Activated CD8-positive, alpha-beta memory T cell treated with anti-CD3 and anti-CD28 coated beads, Interleukin-2, amount 50 U/mL, for 4 hours (primary cell): ENCODE measurements at places on chromosomes 1 and 21.
A peak's percentile ranks its signal among the peaks of the same experiment; 100 is the strongest.

DNA sequence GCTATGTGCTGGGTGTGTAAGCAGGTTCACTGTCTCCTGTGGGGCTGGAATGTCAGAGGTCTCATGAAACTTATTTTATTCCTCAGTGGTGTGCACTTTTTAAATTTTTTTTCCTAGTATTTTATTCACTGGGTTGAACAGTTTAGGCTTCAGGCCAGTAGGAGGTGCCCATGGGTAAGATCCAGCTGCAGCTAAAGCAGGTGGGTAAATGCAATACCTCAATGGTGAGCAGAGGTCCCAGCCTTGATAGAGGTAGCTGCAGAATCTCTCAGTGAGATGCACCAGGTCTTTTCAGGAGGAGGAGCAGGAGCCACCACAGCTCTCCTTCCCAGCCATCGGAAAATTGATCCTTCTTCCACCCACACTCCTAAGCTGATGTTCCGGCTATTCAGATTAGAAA lies 12.6 kb upstream of the OR6N2 start:
- peak; percentile 30 for DNase-seq

DNA sequence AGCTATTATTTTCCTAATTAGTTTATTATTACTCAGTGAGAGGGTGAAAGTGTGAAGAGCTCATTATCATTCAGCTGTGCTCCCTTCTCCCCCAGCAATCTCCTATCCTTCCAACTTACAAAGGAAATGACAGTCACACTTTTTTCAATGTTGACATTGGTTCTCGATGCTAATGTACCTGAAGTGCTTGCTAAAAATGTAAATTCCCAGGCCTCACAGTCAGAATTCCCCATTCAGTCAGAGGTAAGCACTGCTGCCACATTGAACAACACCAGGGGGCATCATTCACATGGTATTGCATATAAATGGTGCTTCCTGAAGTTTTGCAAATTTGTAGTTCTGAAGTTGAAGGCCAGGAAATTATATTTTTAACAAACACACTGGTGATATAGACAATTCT lies 132.7 kb upstream of the FOXD3 start:
- DNase-seq: no peak

DNA sequence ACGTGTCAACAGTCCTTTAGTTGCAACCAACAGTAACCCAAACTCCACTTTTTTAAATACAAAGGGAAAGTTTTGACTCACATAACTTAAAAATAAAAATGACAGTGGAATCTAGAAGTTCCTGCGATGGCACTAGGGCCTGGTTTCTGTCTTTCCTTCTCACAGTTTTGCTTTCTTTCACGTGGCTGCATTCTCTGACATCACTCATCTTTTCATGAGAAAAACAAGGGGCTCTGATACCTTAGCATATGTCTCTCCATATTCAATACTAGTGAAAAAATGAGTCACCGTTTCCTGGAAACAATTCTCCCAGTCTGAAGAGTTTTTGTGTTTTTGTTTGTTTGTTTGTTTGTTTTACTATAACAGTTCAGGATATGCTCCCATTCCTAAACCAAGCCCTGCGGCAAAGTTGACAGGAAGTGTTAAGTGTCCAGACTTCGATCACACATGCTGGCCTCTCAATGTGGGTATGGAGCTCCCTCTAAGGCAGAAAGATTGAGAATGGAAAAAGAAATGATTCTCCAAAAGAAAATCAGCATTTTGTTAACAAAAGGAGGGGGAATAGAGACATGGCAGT lies 483.3 kb downstream of the TTLL7 start:
- no peak for DNase-seq

- no peak for DNase-seq
Measured at GRCh38 chr1:85406887-85407533, 57.9 kb downstream of the DDAH1 start.

- peak; percentile 28 for DNase-seq
Measured at GRCh38 chr1:31715087-31715872, 11.5 kb upstream of the COL16A1 start.

- no peak for DNase-seq
Measured at GRCh38 chr1:158003406-158003800, 10.0 kb downstream of the KIRREL1 start.

DNA sequence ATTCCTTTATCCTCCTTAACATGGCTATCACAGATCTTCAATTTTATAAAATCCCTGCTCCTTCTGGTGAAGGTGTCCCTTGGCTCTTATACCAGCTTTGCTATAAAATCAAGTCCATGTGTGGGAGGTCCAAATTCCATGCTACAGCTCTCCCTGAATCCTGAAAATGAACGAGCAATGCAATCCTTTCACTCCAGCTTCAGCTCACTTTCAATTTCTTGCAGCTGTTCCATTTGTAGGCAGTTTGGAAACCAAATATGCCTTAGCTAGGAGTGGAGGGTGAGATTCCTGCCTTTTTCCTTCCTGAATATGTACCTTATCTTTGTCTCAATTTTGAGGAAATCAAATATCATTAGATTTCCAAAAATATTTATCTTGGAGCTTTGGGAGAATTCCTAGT lies 402.6 kb downstream of the TTLL7 start:
- DNase-seq: no peak

DNA sequence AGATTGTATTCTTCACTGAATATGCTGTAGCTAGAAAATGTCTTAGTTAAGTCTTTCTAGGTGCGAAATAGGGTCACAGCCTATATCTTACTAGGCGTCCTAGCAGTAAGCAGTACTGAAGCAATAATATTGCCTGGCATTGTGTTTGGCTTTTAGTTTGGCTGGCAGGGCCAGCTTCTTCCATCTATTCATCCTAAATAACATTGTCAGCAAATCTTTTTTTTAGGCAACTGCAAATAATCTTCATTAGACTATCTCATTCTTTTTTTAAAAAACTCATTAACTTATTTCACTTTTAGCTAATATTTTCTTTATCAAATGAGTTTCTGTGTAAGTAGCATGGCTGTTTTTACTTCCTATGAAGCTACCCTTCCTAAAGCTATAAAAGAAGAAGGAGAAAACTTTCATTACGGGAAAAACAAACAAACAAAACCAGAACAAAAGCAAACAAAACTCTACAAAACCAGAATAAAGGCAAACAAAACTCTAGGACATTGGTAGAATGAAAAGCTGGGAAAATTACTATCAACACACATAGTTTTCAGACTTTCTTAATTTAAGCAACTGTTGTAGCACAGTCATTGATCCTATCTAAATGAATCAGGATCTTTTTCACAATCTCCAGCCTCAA lies 506.0 kb downstream of the DPYD start:
- DNase-seq: no peak

DNA sequence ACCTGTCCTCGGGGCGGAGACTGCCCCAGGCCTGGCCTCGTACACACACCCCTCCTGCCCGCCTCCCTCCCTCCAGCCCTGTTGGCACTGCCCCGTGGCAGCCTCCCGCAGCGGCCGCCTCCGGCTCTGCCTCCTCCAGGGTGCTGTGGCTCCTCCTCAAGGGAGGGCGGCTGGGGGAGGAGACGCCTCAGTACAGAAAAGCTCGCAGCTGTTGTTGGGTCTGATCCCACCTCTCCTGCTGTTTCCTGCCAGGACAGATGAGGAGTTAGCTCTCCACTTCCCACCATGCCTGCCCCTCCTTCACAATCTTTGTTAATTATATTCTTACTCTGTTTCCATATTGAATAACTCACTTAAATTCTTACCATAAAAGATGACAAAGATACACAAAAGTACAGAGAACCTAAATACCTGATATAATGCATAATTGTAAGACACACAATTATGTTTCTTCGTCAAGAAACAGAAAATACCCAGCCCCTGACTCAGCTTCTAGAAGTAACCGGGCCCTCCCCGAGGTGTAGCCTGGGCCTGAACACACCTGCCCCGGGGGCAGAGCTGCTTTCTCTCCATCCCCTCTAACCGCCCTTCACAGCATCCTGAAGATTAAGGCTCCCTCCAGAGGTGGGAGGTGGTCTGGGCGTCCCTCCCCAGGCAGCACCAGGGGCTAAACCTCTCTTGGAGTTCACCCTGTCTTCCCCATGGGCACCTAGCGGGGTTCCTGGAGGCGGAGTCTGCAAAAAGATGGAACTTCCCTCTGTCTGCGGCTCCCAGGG lies 30.6 kb upstream of the COL6A1 start:
- no peak for DNase-seq

- no peak for DNase-seq
Measured at GRCh38 chr1:221708076-221708571, 33.8 kb downstream of the DUSP10 start.

GRCh38 chr1:226831953-226832352 lies 38.5 kb upstream of the PSEN2 start:
- DNase-seq: no peak

DNA sequence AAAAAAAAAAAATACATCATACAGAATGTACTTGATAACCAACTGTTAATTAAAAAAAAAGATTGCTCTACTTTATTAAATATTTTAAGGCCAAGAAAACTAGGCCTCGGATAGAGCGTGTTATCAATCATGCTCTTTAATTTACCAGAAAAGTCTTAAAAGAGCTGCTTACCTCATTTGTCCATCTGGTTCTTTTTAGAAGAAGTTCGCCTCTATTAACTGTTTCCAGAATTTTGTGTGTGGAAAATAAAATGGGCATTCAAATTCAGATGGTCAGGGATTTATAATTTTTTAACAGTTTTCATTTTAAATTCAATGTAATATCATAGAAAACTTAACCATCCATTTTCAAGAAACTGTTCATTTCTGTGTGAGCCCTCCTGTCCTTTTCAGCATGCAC lies 53.8 kb downstream of the KCNK1 start:
- no peak for DNase-seq

- no peak for DNase-seq
Measured at GRCh38 chr1:2320006-2320405, 71.3 kb downstream of the MORN1 start.

DNA sequence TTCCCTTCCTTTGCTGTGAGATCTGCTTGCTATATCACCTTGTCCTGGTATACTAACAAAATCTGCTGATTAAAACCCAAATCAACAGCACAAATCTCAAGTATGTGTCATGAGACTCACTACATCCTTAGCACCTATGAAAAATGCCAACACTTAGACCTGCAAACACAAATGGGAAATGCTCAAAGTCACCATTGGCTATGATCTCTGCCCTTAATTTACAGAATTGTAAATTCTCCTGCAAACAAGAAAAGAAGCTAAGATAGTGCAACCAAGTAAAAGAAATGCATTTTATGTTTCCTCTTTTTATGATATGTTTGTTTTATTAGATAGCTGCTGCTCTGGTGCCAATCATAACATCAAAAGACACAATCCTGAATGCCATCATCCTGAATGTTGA lies 80.8 kb downstream of the DISC1 start:
- DNase-seq: no peak

DNA sequence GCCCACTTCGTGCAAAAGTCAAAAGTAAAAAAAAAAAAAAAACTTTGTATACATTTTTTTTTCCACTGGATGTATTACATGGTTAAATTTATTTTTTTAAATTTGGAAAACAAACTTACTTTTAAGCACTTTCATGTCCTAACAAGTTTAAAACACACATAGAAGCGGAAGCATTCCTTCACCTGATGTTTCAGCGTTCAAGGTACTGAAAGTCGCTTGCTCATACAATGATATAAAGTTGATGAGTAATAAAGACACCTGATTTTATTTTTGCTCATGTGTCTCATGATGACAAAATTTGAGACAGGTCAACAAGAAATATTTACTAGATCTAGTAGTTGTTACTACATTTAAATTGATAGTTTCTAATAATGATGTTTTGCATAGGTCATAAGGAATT lies 35.5 kb downstream of the ADAMTS1 start:
- DNase-seq: no peak

- no peak for DNase-seq
Measured at GRCh38 chr1:243837907-243838535, 12.0 kb downstream of the AKT3 start.

DNA sequence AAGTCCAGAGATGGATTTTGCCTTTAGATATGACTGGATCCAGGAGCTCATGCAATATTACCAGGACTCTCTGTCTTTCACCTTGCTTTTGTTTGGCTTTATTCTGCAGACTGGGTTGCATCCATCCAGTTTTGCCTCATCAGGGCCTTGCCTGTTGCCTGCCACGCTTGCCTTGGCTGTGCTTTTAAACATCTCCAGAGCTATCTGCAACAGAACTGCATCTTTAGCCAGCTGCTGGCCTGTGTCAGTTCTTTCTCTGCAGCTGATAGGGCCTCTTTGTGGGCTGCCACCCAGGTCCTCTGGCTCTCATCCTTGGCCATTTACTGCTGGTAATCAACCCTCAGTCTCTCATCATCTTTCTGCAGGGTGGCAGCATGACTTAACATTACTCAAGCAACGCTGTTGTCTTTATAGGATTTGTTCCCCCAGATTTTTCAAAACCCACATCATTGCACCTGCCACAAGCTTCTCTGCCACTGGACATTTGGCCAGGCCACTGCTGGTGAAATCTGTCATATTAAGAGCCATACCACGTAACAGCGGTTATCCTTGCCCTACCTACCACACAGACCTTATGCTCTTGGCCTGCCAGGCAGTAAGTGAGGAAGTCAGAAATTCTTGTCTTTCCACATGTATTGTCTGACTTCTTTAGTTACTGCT lies 24.4 kb upstream of the HUNK start:
- DNase-seq: no peak

GRCh38 chr1:61273167-61273705 lies 190.9 kb downstream of the NFIA start:
- DNase-seq: no peak

DNA sequence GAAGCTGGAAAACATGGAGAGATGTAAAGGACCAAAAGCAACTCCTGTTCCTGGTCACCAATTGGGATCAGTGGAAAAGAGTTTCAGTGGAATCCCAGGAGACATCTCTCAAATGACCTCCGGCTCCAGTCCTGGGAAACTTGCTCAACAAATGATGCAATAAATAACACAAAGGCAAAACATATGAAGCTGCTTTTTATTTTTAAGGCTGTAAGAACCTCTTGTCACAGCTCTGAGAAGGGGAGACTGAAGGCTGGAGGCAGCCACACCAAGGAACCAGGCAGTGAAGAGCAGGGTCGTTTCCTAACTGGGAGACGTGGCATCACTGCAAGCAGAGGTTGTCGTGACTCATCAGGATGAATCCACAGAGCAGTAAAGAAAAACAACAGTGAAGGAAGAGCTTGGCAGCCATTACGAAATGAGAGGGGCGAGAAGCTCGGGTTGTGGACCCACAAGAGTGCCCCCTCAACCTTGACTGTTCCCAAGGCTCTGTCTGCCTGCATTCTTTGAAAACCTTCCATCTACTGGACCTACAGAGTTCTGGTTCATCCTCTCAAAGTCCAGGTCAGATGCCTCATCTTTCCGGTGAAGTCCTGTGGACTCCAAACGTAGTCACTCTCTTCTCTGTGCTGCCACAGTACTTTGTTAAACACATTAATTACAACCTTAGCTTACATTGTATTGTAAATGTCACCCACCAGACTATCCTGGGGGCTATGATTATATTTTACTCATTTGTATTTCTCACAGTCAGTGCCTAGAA lies 32.1 kb downstream of the JAK1 start:
- DNase-seq: no peak

DNA sequence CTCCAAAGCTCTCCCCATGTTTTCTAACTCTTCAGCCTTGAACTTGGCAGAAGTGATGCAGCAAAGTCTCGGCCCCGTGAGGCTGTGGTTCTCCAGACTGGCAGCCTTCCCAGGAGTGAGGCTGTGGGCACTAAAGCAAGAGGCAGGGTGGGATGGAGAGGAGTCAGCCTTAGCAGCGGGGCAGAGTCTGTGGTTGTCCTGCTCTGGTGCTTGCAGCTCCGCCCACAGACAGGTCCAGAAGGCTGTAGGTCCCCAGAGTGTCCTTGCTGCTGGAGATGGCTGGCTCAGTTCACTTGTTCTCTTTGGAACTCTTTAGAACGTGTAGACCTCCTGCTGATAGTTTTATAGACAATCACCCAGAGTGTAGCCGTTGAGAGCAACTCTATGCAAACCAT lies 142.6 kb downstream of the AJAP1 start:
- no peak for DNase-seq

- no peak for DNase-seq
Measured at GRCh38 chr1:221162352-221162751, 283.1 kb downstream of the HLX start.

- DNase-seq: peak; percentile 86
Measured at GRCh38 chr1:6475381-6476133, 9.6 kb upstream of the TNFRSF25 start.
